ENCODE measurements at places on chromosomes 6 and 20.

- DNase-seq: no peak
Measured at GRCh38 chr6:137751768-137752560, 115.1 kb upstream of the TNFAIP3 start.

- DNase-seq: no peak
Measured at GRCh38 chr6:52820198-52820597, 16.6 kb upstream of the GSTA1 start.

- DNase-seq: no peak
Measured at GRCh38 chr6:3938715-3939367, 89.7 kb downstream of the FAM50B start.

DNA sequence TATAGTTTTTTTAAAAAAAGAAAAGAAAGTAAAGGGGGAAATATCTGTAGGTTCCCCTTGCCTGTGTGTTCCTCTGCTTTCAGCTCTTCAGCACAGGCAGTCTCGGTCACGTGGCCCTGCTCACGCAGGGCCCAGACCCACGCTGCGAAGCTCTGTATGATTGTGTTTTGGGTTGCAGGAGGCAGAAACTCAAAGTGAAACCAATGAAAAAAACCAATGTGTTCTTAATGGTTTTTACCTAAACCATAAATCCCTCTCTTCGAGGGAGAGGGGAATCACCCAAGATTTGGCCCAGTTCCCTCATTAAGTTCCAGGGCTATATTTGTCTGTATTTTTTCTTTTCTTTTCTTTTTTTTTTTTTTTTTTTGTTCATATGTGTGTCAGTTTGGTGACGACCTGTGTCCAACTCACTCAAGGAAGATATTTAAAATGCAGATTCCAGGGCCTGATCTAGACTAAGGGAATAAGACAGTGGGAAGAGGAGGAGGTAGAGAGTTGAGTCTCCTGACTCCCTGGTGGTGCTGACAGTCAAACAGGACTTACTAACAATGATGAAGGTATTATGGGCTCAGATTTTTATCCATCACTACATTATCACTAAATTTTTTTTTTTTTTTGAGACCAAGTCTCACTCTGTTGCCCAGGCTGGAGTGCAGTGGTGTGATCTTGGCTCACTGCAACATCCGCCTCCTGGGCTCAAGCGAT is 33.8 kb upstream of the RREB1 start:
- no peak for DNase-seq

- DNase-seq: no peak
Measured at GRCh38 chr20:45253261-45253660, 1.1 kb downstream of the SLPI start.

DNA sequence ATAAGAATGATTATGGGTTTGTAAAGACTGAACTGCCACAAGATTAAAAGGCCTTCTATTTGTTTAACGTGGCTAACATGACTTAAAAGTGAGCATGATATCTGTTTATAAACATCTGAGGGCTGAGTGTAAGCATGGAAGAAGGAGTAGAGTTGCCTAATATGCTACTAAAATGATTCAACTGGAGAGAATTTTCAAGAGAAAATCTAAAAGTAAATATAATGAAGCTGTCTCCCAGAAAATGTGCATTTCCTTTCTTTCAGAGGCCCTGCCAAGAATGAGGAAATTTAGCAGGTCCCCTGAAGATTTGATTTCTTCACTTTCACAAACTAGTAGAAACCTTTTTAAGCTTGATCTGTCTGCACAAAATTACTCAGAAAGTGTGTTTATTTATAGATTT is 4.2 kb upstream of the EYA4 start:
- peak; percentile 84 for DNase-seq

DNA sequence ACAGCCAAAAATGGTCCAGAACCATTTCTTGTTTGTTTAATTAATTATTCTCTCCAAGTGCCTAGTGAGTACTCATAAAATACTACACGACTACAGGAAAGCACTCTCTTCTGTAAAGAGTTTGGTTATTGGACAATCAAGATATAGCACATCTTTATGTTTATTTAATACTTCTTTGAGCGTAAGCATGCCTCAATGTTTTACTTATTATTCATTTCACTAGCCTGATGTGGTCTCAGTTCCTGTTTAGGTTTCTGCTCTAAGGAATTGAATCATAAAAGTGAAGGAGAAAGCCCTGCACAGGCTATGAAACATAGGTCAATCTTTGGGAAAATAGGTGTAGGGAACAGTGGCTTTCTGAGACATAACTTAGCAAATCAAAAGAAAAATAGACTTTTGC is 45.9 kb upstream of the AIG1 start:
- DNase-seq: no peak

DNA sequence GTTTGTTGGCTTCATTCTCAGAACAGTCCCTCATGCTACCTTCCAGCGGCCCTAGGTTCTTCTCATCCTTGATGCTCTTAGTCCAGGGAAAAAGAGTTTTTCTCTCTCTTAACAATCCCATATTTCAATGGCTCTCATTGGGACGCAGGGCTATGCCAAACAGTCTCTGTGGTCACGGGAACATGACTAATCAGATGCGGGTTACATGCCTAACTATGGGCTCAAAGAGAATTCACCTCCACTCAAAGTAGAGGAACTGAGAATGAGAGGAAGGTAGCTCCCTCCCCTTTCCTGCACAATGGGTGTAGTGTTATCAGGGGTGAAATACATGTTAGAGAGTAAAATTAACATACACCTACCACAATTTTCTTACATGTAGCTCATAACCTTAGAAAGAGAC is 18.1 kb upstream of the ATRN start:
- no peak for DNase-seq

DNA sequence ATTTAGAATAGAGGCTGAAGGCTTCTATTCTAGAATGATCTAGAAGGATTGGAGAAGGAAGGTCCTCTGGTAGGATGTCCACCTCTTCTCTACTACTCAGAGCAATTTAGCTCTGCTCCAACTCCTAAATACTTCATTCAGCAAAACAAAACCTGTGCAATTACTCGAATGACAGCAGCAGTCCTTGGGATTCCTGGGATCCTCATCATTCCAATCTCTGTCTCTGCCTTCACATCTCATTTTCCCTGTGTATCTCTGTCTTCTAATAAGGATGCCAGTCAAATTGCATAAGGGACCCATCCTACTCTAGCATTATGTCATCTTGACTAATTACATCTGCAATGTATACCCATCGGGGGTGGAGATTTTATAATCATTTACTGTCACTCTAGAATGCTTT is 5.5 kb upstream of the AIG1 start:
- DNase-seq: no peak

GRCh38 chr6:81744131-81744530 is 8.3 kb downstream of the TENT5A start:
- no peak for DNase-seq

DNA sequence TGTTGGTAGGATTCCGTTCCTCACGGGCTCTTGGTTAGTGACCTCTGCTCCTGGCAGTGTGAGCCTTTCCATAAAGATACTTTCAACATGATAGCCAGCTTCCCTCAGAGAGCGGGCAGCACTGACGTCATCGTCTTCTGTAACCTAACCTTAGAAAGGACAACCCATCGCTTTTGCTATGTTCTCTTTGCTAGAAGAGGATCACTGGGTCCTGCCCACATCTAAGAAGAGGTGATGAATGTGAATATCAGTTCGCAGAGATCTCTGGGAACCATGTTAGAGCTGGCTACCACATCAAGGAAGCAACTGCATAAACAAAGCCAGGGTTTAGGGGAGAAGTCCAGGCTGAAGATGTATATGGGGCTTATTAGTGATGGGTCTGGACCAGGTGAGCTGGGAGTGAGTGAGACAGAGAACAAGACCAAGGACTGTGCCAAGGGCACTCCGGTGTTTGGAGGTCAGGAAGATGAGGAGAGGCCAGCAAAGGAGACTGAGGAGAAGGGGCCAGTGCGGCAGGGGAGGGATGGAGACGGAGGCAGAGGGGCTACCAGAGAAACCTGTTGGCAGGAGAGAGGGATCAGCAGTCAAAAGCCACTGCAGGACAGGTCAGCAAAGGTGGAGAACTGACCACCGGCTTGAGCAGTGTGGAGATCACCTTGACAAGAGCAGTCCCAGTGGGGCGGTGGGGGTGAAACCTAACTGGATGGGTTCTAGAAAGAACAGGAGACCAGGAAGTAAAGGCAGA is 39.7 kb downstream of the PIM1 start:
- DNase-seq: no peak

DNA sequence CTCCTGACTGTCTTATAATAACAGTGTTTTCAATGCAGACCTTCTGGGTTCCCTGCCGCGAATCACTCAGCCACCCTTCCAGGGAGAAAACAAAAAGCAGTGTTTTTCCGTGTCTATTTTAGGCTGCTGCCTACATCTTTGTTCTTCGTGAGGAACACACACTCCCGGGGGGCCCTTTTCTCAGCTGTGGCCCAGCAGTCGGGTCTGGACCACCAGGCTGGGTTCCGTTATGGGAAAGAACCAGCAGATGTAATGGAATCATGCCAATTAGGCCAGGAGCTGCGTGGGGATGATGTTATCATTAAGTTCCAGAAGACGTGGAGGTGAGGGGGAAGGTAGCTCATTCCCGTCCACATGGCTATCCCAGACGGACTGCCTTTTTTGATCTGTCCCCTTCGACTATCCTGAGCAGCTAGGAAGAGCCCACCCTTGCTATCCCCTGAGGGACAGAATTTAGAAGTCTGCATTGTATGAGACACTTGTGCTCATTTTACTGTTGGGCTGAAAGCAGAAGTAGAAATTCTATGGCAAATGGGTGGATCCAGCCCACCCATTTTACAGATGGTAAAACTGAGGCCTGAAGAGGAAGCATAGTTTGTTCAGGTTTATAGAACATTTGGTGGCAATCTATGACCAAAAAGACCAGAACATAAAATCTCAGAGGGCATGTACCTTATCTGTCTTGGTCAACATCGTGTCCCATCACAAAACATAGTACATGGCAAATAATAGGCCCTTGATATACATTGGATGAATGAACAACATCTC is 54.5 kb downstream of the KCNB1 start:
- no peak for DNase-seq

GRCh38 chr6:42320762-42321161 is 103.1 kb upstream of the MRPS10 start:
- peak; percentile 51 for DNase-seq

All from mesenchymal stem cell (in vitro differentiated cells and primary cell).